ENCODE measurements at places on chromosomes 12 and 14. TPM values are rescaled to one million over a fixed set of nuclear protein-coding genes. Genes with fewer than 3 reads are reported as not detected.

DTD2 gene
- 44.6 TPM for total RNA-seq

ADAM20 gene
- total RNA-seq = 0.14 TPM

TAS2R50 gene
- total RNA-seq = 0.96 TPM

GUCY2C gene
- not detected for total RNA-seq

SLC7A8 gene
- total RNA-seq = 2.3 TPM

SERPINA12 gene
- total RNA-seq = not detected

WASHC3 gene
- total RNA-seq = 32.6 TPM

COX8C gene
- total RNA-seq = not detected

CLEC6A gene
- total RNA-seq = not detected

CLEC4C gene
- total RNA-seq = not detected

EML5 gene
- 1.1 TPM for total RNA-seq

ERO1A gene
- 94.5 TPM for total RNA-seq

AQP2 gene
- total RNA-seq = not detected

IFNG-AS1 gene
- not detected for total RNA-seq

ZC3H10 gene
- 4.7 TPM for total RNA-seq

KRT82 gene
- total RNA-seq = not detected

SERPINA3 gene
- 33.9 TPM for total RNA-seq

GPR84 gene
- total RNA-seq = not detected

SINHCAF gene
- total RNA-seq = 149 TPM

ST8SIA1 gene
- total RNA-seq = 0.14 TPM
